ENCODE measurements at places on chromosomes 1 and 21. TPM values are rescaled to one million over a fixed set of nuclear protein-coding genes. Genes with fewer than 3 reads are reported as not detected.

The COL6A1 gene
- total RNA-seq = 1,090 TPM

The CLDN14 gene
- not detected for total RNA-seq

The SYPL2 gene
- total RNA-seq = 1.7 TPM

The SPSB1 gene
- total RNA-seq = 11.9 TPM

Measured in myometrial cell (primary cell).